CD4-positive, alpha-beta T cell treated with Interleukin-10 for 1 hour (primary cell): ENCODE measurements at places on chromosomes 3 and 15.

DNA sequence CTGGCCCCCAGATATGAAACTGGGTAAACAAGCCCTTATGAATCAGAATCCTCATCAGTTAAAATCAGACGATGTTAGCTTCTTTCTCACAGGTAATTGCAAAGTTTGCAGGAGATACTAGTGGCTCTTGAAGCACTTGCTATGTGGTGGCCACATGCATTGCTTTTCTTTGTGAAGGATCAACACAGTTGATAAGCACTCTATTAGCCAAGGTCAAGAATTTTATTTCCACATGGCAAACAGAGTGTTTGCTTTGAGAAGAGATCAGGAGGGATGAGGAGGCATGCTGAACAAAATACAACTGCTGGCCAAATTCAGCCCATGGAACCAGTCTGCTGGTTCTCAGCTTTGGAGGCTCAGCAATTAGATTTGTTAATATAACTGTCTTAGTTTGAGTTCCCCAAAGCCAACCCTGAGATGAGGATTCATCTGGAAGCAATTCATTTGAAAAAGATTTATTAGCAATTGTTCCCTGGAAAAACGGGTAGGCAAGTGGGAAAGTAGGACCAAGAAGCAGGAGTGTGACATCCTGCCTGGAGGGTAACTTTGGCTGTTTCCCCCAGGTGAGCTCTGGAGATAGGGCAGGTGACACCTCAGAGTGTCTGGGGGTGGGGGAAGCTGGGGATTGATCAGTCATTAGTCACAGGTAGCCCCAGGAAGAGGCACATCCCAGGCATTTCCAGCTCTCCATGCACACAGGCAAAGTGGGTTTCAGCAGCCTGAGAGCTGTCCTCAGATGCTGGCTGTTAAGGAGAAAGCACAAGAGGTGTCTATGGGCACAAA is 180.3 kb downstream of the ABHD5 start:
- DNase-seq, result no peak

DNA sequence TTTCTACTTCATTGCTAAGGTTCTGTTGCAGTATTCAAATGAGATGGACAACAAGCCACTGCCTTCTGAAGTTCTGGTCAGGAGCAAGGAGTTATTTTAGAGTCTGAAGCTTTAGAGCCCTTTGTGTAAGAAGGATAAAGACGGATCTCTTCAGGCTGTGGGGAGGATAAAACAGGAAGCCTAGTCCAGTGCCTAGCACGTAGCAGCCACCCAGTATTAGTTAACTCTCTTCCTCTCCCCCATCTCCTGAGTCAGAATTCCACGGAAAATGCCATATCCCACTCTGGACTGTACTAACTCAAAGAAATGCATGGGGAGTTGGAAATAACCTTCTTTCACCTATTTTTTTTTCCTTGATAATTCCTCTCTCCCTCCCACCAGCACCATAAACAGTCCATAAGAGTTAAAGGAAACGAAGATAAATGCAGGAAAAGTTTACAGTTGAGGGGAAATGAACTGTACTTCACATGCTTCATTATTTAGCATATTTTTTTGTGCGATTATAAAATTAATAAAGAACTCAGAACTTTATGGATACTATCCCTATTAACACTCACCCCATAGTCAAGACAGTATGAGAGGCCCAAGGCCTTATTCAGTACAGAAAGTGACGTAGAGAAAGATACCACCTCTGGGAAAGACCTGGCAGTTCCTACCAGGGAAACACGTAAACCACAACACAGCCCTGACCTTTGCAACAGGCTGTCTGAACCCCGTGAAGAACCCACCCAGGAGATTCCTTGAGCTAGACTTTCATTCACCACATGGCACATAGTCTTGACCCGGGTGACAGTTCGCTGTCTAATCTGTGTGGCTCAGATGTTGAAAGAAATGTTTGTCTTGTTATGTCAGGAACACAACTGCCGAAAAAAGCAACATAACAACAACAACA is 9.2 kb downstream of the IGF2BP2 start:
- DNase-seq, result no peak

DNA sequence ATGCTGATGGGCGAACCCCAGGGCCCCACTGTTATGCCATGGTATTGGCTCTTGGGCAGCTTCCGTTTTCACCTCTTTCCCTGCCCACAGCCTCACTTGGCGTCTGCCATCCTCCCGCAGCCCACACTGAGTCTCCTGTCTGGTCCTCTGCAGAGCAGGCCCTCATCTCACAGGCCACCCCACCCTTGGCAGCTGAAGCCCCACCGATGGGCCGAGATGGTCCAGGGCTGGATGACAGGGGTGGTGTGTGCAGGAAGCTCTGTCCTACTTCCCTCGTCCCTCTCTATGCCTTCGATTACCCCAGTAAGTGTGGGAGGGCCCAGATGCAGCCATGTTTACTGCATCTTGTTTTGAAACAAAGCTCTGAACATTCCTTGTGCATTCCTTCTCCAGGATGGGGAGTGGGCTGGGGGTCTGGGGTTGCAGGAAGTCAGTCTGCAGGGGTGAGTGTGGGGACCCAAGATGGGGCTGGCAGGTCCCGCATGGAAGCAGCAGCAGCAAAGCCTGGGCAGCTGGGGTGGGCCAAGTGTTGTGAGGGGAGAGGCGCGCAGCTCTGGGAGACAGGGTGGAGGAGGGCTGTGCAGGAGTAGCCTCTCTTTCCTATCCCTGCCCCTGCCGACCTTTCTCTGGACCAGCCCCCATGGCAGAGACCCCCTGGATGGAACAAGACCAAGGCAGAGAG is 20.9 kb downstream of the TBC1D21 start:
- no peak for DNase-seq

DNA sequence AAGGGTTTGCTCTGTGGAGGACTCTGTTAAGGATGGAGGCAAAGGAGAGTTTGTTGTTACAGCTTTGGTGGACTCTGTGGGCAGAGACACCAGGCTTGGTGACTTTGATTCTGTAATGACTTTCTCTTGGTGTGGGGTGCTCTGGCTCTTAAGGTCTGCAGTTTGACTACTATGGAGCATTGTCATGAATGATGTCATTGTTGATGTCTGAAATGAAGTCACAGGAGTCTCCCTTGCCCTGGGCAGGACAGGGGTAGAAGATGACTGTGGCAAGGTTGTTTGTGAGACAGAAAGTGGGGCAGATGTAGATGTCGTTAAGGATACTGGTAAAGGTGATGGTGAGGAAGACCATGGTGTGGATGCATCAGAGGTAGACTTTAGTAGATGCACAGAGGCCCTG is 42.7 kb downstream of the HEG1 start:
- no peak for DNase-seq

DNA sequence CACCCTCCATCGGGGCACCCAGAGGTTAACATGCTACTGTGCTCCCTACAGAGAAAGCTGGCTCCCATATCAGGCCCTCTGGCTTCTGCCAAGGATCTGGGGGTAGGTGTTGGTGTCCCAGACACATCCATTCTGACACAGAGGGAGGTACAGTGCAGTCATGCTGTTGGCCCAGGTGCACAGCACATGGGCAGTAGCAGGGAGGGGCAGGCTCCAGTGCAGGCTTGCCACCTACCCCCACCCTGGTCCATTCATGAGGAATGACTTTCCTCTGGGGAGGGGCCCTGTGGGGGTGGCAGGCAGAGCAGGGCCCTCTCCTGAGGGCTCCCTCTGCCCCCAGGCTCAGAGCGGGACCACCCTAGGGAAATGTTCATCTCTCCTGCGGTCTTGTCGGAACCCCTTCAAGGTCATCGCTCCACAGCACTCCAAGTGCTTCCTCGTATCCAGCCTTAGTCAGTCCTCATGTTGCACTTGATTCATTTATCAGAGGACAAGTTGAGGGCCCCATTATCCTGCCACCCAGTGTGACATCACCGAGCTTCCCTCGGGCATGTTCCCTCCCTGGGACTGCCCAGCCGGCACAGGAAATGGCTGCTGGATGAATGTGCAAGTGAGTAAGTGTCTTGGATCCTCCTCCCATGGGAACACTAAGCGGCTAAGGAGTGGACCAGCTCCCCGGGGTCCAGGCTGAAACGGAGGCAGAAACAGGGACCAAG is 10.0 kb downstream of the DUSP7 start:
- DNase-seq, result no peak

DNA sequence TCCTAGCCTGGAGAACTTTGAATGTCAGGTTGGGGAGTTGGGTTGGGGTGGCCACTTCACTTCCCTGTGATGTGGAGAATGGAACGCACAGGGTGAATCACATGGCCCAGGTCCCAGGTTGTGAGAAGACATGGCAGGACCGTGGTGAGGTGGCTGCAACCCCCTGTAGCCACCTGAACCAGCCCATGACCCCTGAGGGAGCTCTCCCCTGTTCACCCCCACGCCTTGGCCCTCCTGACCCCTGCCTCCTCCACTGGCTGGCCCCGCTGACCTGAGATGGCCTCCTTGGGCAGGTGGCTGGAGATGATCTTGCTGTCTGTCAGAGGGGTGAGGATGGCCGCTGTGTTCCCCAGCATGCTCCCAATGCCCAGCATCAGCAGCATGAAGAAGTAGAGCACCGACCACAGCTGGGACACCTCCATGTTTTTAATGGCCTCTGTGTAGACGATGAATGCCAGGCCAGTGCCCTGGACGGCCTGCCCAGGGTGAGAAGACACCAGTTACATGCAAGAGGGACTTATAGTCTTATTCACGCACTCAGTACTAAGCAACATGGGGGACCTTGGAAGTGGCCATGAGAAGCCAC is 31.0 kb downstream of the SLC6A20 start:
- DNase-seq, result no peak
